ENCODE measurements at places on chromosomes 6 and 20.
A peak's percentile ranks its signal among the peaks of the same experiment; 100 is the strongest.

GRCh38 chr6:72941751-72942150 lies 283.5 kb downstream of the KHDC1L start:
- DNase-seq = no peak

DNA sequence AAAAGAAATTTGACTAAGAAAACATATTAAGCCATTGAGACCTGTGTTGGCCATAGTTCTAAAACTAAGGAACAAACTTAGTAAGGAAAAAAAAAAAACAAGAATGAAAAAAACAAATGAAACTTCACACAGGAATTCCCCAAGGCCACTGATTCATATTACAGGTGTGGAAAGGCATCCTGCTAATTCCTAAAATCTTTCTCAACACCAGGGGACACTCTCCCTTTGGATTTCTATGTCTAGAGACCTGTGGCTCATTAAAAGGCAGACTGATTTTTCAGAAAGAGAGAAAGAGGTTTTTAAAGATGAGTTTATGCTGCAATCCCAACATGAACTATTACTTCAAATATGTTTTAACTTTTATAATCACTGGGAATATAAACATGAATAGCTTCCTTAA lies at the start of gene OR12D1:
Gene OR12D1 (plus strand): TSS at position 341 of the 400 bp plus-strand sequence.
- no peak for DNase-seq

- DNase-seq = no peak
These were observed 123.2 kb downstream of the IPCEF1 start for GRCh38 chr6:154233383-154233782.

DNA sequence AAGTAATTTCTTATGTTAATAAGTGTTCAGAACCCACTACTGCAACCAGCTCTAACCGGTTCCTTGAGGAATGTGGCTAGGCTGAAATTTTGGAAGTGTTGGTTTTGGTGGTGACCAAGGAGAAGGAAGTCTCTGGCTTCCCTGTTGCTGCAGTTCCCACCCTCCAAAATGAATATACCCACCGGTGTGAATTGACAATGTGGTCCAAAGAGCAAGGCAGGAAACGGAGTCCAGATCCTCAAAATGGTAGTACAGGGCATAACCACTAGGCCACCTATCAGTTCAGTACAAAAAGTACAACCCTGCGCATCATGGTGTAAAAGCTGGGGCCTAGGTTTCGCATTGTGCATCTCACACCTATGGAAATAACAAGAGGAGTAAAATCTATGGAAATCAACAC lies 2.8 kb downstream of the ADNP start:
- no peak for DNase-seq

- no peak for DNase-seq
These were observed 87.0 kb upstream of the LRFN2 start for GRCh38 chr6:40674170-40674569.

GRCh38 chr20:36093025-36093803 lies 61.3 kb upstream of the EPB41L1 start:
- no peak for DNase-seq

- DNase-seq = peak; percentile 22
These were observed 694 bp downstream of the SLC17A9 start for GRCh38 chr20:62952968-62953838.

DNA sequence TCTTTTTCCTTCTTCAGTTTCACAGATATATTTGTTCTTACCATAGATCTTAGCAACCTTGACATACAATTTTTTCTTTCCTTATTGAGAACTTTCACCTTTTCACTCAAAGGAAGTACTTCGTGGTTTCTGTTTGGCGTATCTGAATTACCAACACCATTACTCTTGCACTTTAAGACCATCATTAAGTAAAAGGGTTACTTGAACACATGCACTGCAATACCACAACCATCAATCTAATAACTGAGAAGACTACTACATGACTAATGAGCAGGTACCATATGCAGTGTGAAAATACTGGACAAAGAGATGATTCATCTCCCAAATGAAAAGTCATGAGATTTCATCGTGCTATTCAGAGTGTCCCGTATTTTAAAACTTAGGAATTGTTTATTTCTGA lies 21.7 kb upstream of the SENP6 start:
- DNase-seq = no peak

DNA sequence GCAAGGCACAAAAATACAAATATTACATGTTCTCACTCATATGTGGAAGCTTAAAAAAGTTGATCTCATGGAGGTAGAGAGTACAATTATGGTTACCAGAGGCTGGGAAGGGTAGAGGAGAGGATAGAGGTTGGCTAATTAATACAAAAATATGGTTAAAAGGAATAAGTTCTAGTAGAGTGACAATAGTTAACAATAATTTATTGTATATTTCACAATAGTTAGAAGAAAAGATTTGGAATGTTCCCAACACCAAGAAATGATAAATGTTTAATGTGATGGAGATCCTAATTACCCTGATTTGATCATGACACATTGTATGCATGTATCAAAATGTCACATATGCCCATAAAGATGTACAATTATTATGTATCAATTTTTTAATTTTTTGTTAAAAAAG lies 1.8 kb downstream of the ALDH8A1 start:
- no peak for DNase-seq

GRCh38 chr6:127352524-127352923 lies 9.1 kb upstream of the ECHDC1 start:
- no peak for DNase-seq

GRCh38 chr6:161908872-161909271 lies 635.0 kb upstream of the AGPAT4 start:
- DNase-seq = peak; percentile 7

- DNase-seq = no peak
These were observed 220.4 kb upstream of the ZNF217 start for GRCh38 chr20:53814060-53814459.

- DNase-seq = no peak
These were observed 149.1 kb downstream of the SYCP2 start for GRCh38 chr20:59784365-59784764.

- no peak for DNase-seq
These were observed 48.1 kb downstream of the ERMARD start for GRCh38 chr6:169799474-169799926.

GRCh38 chr6:157555455-157556143 lies 174.6 kb downstream of the ZDHHC14 start:
- no peak for DNase-seq

DNA sequence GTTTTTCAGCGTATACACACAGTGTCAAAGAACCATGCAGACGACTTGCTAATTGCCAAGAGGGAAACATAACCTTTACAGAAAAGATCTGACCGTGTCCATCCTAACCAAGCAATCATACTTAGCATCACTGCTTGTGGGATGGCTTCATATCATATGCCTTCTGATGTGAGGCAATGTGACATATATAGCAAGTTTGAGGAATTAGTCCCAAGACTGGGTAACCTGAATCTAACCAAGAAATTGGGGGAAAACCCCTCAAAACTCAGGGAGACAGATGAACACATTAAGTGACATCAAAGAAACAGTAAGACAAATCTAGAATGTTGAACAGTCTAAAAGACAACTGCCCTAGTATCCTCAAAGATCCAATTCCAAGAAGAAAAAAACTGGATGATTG lies 18.4 kb downstream of the GNL1 start:
- no peak for DNase-seq

GRCh38 chr6:160871320-160871719 lies 120.2 kb upstream of the MAP3K4 start:
- no peak for DNase-seq

DNA sequence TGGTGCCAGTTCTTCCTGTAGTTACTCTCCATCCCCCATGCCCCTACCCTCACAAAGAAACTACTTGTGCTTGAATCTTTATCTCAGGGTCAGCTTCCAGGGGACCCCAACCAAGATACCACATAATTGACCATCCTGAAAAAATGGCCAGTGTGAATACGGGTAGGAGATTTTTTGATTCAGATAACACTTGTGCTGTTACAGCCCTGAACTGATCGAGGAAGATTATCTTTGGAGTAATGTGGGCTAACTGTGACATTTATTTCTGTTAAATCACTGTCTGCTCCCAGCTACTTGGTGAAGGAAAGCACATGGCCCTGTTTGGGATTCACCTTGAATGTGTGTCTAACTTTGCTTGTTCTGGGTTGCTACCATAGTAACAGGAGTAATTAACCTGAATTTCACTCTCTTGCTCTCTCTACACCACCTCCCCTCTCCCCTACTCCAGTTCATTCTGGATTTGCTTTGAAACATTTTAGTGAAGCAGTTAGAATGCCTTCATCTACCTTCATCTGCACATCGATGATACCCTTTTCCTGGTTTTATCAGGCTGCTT lies 219.6 kb upstream of the CHD6 start:
- no peak for DNase-seq

- no peak for DNase-seq
These were observed 39.0 kb downstream of the STX11 start for GRCh38 chr6:144189351-144189750.

DNA sequence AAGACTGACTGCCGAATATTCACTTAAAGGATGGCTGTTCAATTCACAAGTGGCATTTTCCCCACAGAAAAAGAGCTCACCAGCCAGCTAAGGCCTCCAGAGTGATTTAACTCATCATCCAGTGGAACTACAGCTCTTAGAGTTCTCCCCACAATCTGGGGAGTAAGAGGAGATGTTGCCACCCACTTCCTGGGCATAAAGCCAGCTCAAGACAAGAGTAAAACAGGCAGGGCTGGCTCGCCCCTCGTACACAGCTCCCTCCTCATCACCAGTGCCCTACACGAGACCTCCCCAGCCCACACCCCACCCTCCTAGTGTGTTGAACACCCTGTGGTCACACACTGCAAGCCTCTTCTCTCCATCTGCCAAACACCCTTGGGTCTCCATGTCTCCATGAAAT lies 47.2 kb upstream of the IPCEF1 start:
- DNase-seq = peak; percentile 78

- no peak for DNase-seq
These were observed 1.3 kb upstream of the ENPP4 start for GRCh38 chr6:46128476-46128875.

GRCh38 chr6:4664117-4664626 lies 112.0 kb upstream of the CDYL start:
- peak; percentile 73 for DNase-seq

DNA sequence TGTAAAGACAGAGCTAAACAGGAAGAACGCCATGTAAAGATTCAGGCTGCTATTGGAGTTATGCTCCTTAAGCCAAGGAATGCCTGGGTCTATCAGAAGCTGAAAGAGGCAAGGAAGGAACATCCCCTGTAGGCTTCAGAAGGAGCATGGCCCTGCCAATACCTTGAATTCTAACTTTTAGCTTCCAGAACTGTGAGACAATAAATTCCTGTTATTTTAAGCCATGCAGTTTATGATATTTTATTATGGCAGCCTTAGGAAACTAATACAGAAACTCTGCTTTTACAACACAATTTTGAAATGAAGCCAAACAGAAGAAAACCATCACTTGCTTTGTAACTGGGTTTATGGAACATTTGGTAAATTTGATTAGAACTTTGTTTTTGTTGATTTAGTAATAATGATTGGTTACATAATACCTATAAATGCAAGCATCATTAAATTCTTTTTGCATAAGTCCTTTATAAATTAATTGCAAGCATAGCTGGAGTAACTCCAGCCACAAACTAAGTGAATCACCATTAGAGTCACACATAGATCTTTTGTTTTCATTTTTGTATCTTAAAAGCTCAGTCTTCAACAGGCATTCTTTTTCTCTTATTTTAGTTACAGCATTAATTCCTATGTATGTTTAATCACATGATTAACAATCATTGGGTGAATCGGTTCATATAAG lies 33.5 kb upstream of the TSPYL1 start:
- DNase-seq = no peak

- no peak for DNase-seq
These were observed 26.1 kb downstream of the MAN1A1 start for GRCh38 chr6:119323478-119323877.

Data from fibroblast of skin of back (primary cell).